ENCODE measurements at places on chromosomes 1 and 21.
A peak's percentile ranks its signal among the peaks of the same experiment; 100 is the strongest.

DNA sequence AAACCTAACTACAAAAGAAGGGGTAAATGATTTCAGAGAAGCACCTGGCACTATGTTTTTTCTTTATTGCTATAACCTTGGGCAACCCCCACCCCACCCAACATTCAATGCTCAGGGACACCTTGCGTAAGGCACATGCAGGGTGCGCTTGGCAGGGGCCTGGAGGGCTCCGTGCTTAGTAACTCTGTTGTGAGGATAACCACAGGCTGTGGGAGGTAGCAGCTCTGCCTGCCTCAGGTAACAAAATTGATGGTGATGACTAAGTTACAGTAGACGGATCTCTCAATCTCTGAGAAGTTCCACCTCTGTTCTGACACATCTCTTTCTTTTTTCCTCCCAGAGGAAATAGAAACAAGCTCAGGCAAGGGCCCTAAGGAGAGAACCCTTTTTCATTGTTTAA is 8.7 kb upstream of the CCN1 start:
- peak; percentile 99 for DNase-seq

- no peak for DNase-seq
Observed at GRCh38 chr1:143610196-143610595, 361.6 kb downstream of the FAM72C start.

DNA sequence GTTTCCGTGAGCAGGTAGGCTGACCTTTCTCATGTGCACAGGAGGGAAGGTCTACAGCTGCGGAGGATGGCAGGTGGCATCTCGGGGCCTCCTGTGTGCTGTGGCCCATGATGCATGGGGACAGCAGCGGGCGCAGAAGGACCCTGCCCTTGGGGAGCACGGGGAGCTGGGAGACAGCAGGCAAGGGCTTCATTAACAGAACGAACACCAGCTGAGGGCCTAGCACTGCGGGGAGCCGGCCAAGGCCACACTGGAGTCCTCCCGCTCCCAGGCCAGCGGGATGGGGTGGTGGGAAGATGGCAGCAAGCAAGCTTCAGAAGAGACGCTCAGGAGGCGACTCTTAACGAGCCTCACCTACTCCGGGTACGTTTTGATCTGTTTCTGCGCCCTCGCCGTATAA is 66.6 kb downstream of the SCCPDH start:
- DNase-seq: no peak

- peak; percentile 57 for DNase-seq
Observed at GRCh38 chr21:42121794-42122193, 50.7 kb downstream of the UMODL1 start.

Data from bronchial epithelial cell (primary cell).